ENCODE measurements at places on chromosomes 11 and 22. TPM values are rescaled to one million over a fixed set of nuclear protein-coding genes. Genes with fewer than 3 reads are reported as not detected.
A peak's percentile ranks its signal among the peaks of the same experiment; 100 is the strongest.

GRCh38 chr11:720017-720641, 14.1 kb downstream of the EPS8L2 start:
- no peak for DNase-seq

CHRNA10 gene
- 0.51 TPM for total RNA-seq

DNA sequence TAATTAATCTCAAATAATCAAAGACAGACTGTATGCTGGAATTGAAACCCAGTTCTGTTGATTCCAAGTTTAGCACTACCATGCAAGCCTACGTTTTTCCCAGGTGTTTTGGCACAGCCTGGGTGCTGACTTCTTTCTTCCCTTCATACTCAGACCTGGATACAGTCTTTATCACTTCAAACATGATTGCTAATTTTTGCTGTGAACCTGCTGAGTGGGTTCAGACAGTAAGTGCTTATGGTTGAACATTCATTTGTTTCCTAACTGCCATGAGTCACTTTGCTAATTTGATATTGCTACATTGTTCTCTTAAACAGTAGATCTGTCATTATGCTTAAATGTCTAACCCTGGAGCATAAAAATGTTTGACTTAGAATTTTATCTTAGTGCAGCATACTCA, 12.2 kb downstream of the PAAF1 start:
- peak; percentile 91 for DNase-seq

- peak; percentile 93 for DNase-seq
These were observed 4.2 kb downstream of the MRGPRF start for GRCh38 chr11:69008737-69009440.

DNA sequence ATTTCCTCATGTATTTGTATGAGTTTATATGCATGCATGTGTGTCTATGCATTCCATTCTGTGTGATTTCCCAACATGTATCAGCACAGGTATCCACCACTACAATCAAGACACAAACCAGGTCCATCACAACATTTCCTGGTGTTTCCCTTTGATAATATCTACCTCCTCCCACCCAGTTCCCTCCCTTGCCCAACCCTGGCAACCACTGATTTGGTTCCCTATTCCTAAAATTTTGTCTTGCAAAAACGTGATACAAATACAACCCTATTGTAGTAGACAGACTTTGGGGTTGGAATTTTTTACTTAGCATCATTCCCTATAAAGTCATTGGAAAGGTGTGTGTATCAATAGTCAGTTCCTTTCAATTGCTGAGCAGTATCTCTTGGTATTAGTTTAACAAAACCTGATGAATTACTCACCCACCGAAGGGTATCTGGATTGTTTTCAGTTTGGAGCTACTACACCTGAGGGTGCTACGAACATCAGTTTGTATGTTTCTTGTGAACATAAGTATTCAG, 51.8 kb upstream of the IGLL5 start:
- no peak for DNase-seq

GRCh38 chr11:15286465-15286864, 171.7 kb downstream of the INSC start:
- no peak for DNase-seq

OR56B4 gene
- not detected for total RNA-seq

MGAT3 gene
- total RNA-seq = 0.13 TPM

GRCh38 chr22:27537501-27537900, 264.1 kb downstream of the MN1 start:
- no peak for DNase-seq

DNA sequence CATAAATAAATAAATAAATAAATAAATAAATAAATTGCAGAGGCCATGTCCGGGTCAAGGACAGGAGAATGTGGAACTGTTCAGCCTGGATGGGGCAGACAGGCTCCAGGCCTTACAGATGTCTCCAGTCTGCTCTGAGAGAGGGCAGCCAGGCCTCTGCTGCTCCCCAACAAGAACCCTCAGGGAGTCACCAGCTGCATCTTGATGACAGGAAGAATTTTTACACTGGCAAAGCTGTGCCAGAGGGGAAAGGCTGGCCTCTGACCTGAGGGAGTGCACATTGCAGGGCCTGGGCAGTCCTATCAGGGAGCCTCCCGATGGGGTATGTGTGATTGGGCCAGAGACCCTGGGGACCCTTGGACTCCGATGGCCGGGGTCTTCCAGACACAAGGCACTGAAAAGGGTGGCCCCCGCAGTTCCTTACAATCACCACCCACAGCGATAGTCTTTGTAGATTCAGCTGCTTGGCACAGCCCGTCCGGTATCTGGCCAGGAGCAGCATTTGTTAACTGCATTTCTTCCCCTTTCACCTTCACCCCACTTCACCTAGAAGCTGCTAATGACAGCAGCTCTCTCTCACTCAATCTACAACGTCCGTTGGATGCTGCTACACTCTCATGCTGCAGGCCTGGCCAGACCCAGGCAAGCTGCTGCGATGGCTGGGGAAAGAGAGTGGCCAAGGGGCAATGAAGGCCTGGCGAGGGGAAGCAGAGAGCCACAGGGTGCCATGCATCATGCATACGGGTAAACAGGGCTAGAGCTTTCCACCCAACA, 8.1 kb downstream of the MOGAT2 start:
- no peak for DNase-seq

EP300 gene
- total RNA-seq = 30.5 TPM

SCYL1 gene
- 64.5 TPM for total RNA-seq

GRCh38 chr11:71461696-71462095, 8.7 kb downstream of the NADSYN1 start:
- no peak for DNase-seq

CDHR5 gene
- not detected for total RNA-seq

DNA sequence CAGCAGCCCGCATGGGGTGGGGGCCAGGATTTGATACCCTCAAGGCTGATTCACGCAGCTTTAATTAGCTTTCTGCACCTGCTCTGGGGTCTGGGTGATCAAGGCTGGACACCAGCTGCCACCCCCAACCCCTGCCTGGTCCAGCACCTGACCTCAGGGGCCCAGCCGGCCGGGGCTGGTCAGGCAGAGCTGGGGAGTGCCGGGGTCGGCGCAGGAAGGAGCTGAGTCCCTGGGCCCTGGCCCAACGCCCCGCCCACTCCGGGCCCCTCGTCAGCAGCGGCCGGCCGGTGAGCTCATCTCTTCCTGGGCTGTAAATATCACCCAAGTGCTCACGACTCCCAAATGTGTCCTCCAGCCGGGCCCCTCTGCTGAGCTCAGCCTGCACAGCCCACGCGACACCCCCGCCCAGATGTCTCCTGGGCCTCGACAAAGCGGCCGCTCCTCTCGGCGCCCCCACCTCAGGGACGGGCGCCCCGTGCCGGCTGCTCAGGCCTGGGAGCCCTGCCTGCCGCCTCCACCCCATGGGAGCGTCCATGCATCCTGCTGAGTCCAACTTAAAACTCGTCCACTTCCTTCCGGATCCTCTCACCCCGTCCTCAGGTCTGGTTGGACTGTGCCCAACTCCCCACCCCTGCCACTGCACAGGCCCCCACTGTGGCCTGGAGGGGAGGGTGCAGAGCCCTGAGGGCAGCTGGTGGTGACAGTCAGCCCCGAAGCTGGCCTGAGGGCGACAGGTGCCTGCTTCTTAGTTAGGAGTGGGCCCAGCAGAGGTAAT, 29.0 kb downstream of the RTN4R start:
- DNase-seq = no peak

RTN4R gene
- 2.8 TPM for total RNA-seq

NPTXR gene
- under 0.01 TPM for total RNA-seq

CPT1B gene
- total RNA-seq = 3.4 TPM

- DNase-seq = no peak
These were observed 940.9 kb downstream of the BRD1 start for GRCh38 chr22:48886604-48887393.

P2RY2 gene
- 9.0 TPM for total RNA-seq

ZBTB44 gene
- total RNA-seq = 19.1 TPM

DNA sequence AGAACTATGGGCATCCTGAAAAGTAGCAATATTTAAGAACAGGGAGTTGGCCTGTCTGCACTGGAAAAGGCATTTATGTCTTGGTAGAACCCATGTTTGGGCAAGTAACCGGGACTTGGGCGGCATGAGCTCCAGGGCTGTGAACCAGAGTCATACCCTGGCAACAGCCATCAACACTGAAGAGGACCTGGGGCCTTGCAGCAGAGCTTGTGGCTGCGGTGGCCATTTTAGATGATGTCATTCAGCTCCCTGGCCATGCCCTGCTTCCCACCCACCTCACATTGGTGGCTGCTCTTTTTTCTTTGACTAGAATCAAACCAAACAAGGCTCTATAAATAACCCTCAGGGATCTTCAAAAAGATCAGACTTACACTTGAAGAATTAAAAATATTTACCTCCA, 26.6 kb downstream of the EHF start:
- no peak for DNase-seq

DNA sequence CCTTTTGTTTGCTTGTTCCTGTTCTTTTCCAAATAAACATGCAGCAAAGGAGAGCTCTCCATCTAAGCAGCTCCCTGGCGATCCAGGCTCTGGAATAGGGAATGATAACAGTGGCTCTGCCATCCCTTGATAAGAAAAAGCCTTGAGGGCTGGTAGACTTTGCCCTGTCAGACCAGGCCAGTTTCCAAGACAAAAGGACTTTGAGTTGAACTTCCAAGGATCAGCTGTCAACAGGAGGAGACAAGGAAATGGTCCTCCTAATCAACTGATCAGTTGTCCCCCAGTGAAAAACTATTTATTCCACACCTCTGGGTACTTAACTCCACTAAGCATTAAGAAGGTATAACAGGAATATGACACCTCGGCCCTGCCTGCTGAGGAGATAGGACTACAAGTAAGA, 127.8 kb downstream of the PARVA start:
- DNase-seq = no peak

DNA sequence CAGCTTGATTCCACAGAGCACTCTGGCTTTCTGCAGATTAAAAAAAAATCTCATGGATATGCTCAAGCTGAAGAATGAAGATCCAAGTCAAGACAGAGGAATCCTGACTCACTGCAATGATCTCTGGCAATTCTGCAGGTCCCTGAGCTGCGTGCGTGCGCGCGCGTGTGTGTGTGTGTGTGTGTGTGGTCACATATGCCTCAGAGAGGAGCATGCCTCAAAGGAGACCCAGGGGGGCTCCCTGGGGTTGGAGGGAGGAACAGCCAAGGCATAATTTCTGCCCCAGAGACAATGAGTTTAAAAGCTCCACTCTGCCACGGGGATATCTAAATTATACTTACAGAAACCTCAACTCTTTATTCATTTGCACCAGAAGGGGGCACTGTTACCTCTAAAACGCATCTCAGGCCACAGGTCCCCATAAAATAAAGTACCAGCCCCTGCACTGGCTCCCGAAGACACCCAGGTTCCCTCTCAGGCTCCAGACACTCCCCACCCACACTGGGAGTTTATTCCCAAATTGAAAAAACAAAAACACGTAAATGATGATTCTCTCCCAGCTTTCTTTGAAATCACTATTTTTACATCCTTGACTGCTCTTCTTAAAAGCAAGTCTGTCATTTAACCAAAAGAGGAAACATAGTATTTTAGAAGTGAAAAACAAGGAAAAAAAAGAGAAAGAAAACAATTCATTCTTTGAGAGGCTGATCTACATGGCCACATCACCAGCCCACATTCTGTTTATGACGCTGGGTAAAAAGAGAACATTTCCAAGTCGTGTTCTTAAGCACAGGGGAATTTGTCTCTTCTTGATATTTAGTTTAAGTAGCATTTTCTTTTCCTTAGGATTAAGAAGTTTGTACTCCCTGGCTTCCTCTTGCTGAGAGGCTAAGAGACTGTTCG, 401.0 kb downstream of the LARGE1 start:
- peak; percentile 28 for DNase-seq

BRSK2 gene
- total RNA-seq = not detected

DNA sequence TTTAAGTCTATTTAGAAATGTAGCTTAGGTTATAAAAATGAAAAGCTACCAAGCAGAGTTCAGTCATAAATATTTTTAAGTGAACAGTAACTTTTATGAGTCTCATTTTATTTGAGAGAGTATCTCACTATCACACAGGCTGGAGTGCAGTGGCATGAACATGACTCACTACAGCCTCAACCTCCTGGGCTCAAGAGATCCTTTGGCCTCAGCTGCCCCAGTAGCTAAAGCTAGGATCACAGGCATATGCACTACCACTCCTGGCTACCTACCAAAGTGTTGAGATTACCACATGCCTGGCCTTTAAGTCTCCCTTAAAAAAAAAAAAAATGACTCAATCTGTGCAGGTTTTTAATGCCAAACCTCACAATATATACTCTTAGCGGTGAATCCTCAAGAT, 34.7 kb upstream of the CLNS1A start:
- peak; percentile 50 for DNase-seq

- DNase-seq = no peak
These were observed 590.5 kb downstream of the ETS1 start for GRCh38 chr11:127996825-127997224.

ELF5 gene
- 3.7 TPM for total RNA-seq

C22orf15 gene
- total RNA-seq = not detected

TSGA10IP gene
- not detected for total RNA-seq

DNA sequence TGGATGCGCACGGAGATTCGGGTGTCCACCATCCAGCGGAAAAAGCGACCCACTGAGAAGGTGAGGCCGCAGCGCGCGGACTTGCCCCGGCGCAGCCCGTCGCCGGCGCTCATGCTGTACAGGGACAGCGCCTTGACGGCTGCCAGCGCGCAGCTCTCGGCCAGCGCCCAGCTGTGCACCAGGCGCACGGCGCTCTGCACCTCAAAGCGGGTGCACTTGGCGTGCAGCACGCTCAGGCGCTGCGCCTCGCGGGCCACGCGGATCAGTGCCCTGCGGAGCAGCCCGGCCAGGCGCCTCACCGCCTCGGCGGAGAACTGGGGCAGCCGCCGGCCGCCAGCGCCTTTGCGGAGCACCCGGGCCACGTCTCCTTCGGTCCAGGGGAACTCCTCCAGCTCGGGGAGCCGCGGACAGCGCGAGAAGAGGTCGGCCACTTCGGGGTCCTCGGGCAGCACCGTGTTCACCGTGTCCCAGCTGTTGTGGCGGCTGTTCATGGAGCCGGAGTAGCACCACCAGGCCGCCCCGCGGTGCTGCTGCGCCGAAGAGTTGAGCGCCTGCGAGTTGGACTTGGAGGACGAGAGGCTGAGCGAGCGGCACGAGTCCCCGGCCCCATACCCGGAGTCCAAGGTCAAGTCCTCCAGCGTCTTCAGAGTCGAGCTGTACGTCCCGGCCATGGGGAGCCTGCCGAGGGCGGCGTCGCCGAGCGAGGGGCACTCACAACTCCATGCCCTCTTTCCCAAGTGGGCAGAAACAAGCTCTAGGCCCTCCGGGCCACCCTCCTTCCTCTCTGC, 703 bp downstream of the ABTB2 start:
- DNase-seq = peak; percentile 36

- DNase-seq = no peak
These were observed 5.3 kb upstream of the KLHDC7B start for GRCh38 chr22:50540381-50540780.

DNA sequence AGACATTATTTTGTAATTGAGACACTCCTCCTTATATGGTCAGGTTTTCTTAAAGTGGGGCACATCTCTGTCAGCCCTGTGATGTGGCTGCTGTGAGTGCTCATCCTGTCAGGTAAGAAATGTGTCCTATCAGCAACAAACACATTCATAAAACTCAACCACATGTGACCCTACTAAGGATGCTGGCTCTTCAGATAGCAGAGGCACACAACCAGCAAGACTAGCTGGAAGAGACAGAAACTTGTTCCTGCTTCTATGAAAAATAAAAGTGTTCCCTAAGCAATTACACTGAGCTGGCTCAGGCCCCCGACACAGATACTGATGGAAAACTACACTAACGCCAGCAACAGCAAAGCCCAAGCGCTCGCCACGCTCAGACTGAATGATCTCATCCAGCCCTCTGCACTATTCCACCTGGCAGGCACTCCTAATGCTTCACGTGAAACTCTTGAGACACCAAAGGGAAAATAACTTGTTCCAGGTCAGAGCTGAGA, 49.8 kb upstream of the CYP2D6 start:
- no peak for DNase-seq

SUSD2 gene
- under 0.01 TPM for total RNA-seq

GRCh38 chr11:102014756-102015155, 32.5 kb upstream of the CFAP300 start:
- DNase-seq = no peak

ZBTB16 gene
- total RNA-seq = 3.1 TPM

All from bronchial epithelial cell (primary cell).